HepG2 (cell line): ENCODE measurements at places on chromosomes 7 and 10. TPM values are rescaled to one million over a fixed set of nuclear protein-coding genes. Genes with fewer than 3 reads are reported as not detected.

Gene MKI67
- total RNA-seq, result 22.9 and 54.3 TPM in 2 replicates

Gene SPDYE8
- total RNA-seq, result not detected in 2 replicates

Gene SHTN1
- total RNA-seq, result 15.6 and 18.5 TPM in 2 replicates

GRCh38 chr10:96387161-96387560, 28.4 kb upstream of the OPALIN start:
- H3K4me1 ChIP-seq, result no peaks in the 10 kb centered on the region
- no peak overlapping the region for H3K4me3 ChIP-seq
- H3K36me3 ChIP-seq, result no peaks in the 10 kb centered on the region
- H3K27me3 ChIP-seq, result peaks cover 7% of the 10 kb centered on the region

GRCh38 chr7:143405173-143406001, 3.3 kb downstream of the EPHA1 start:
- H3K4me3 ChIP-seq, result no peak overlapping the region
- H3K27me3 ChIP-seq, result no peaks in the 10 kb centered on the region; the same call in 2 of the 3 replicates
- peaks cover 25% of the 10 kb centered on the region for H3K4me1 ChIP-seq
- no peak for DNase-seq
- H3K27ac ChIP-seq, result no peak overlapping the region

GRCh38 chr10:15419279-15419874, 48.3 kb upstream of the FAM171A1 start:
- no peaks in the 10 kb centered on the region for H3K36me3 ChIP-seq
- DNase-seq, result peak; percentile 29
- H3K27ac ChIP-seq, result no peak overlapping the region
- no peak overlapping the region for H3K4me3 ChIP-seq

DNA sequence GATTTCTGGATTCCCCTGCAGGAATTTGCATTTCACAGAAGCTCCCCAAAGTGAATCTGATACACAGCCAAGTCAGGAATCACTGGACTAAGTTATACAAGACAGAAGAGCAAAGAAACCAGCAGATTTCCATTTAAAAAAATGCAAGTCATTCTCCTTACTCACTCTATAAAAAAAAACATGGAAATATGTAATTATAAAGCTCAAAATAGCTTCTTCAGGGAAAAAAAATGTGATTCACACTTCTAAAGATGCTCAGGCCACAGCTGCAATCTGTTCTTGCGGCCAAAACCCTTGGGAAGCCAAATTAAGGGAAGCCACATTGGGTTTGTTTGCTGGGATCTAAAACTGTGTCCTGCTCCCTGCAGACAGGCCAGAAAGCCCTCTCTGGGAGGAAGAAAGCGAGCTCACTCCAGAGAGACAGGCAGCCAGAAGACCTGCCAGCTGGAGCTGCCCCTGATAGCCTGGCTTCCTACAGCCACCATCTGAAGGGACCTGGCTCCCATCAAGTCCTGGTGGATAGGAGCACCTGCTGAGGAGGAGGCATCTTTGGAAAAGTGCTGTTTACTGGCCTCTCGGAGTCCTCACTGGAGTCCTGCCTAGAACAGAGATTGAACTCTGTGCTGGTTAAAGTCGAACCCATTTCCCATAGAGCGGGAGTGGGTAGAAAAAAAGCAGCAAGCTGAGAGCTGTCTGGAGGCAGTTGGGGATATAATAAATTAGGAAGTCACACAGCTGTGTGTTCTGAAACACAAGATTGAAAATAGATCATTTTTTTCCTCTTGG, 359.2 kb upstream of the AOAH start:
- H3K4me3 ChIP-seq, result no peak overlapping the region
- H3K27ac ChIP-seq, result no peak overlapping the region
- no peaks in the 10 kb centered on the region for H3K36me3 ChIP-seq
- no peaks in the 10 kb centered on the region for H3K27me3 ChIP-seq
- no peak for DNase-seq

DNA sequence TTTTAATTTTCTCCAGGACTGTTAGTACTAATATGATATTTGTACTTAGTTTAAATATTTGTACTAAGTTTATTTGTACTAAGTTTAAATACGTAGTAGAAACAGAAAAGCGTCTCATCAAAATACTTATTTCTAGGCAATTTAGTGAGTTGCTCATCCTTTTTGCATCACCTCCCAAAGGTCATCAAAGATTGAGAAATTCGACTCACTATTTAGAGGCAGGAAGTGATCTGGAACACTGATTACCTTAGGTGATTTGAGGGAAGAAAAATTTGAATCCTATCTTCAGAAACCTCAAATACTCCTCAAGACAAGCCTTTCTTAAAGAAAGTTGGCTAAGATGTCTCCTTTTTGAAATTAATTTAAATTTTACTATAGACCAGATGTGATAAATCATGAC, 14.5 kb downstream of the WNT16 start:
- no peak for DNase-seq
- H3K36me3 ChIP-seq, result no peaks in the 10 kb centered on the region
- H3K27me3 ChIP-seq, result no peaks in the 10 kb centered on the region
- H3K4me3 ChIP-seq, result no peak overlapping the region
- no peaks in the 10 kb centered on the region for H3K4me1 ChIP-seq

- DNase-seq, result no peak
- no peak overlapping the region for H3K27ac ChIP-seq
- H3K36me3 ChIP-seq, result no peaks in the 10 kb centered on the region
- H3K4me1 ChIP-seq, result peaks cover 8% of the 10 kb centered on the region; the same call in 1 of the 2 replicates
These were observed 38.9 kb downstream of the ADAP1 start for GRCh38 chr7:915291-916218.

GRCh38 chr10:133259602-133259989, 17.1 kb downstream of the ADAM8 start:
- DNase-seq, result no peak
- H3K36me3 ChIP-seq, result no peaks in the 10 kb centered on the region
- peaks cover 14% of the 10 kb centered on the region for H3K27me3 ChIP-seq

DNA sequence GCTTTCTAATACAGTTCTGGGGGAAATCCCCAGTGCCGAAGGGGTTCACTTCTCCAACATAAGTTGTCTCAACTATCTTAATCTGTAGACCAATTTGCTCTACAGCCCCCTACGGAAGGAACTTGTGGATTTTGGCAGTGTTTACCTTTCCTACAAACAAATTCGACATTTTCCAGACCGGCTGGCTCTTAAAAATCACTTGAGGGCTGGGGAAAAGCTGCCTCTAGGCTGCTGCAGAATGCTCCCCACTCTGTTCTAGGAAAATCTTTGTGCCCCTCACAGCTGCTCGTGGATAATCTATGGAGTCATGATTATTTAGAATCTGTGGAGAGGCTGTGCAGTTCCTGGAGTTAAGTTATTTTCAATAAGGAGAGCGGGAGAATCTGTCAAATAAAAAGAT, 474.6 kb upstream of the FZD8 start:
- no peak overlapping the region for H3K27ac ChIP-seq
- DNase-seq, result no peak
- H3K27me3 ChIP-seq, result no peaks in the 10 kb centered on the region
- no peaks in the 10 kb centered on the region for H3K4me1 ChIP-seq
- H3K4me3 ChIP-seq, result no peak overlapping the region

DNA sequence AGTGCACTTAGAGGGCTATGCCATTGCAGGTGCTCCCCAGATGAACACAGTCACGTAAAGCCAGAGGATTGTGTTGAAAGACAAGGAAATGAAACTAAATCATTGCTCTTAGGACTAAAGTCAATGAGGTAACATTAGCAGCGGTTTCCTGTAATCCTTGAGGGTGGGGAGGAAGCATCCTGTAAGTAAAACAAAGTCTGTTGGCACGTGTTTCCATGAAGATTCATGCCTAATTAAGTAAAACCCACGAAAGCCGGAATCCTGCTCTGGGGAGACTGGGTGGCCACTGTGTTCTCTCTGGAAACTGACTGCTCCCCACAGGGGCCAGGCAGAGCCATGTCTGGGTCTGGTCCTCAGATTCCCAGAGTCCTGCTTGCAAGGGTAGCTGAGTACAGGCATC, 18.3 kb downstream of the STEAP1B start:
- H3K27ac ChIP-seq, result no peak overlapping the region
- H3K4me3 ChIP-seq, result no peak overlapping the region
- peaks cover 29% of the 10 kb centered on the region; the same call in 2 of the 3 replicates for H3K27me3 ChIP-seq
- no peak for DNase-seq
- no peaks in the 10 kb centered on the region; the same call in 1 of the 2 replicates for H3K4me1 ChIP-seq

- H3K36me3 ChIP-seq, result no peaks in the 10 kb centered on the region
- no peak for DNase-seq
- H3K4me3 ChIP-seq, result no peak overlapping the region
- no peak overlapping the region for H3K27ac ChIP-seq
These were observed 10.3 kb upstream of the AOC1 start for GRCh38 chr7:150842018-150842417.
